ENCODE measurements at places on chromosomes 1 and 21. TPM values are rescaled to one million over a fixed set of nuclear protein-coding genes. Genes with fewer than 3 reads are reported as not detected.
A peak's percentile ranks its signal among the peaks of the same experiment; 100 is the strongest.

S100A4 gene
- total RNA-seq, result 5.5 TPM

ZFP69B gene
- total RNA-seq, result 9.5 TPM

OR2M7 gene
- not detected for total RNA-seq

DNALI1 gene
- total RNA-seq, result 2.2 TPM

COL11A1 gene
- total RNA-seq, result 0.07 TPM

CFAP141 gene
- total RNA-seq, result not detected

- no peaks in the 10 kb centered on the region for H3K4me1 ChIP-seq
- H3K4me3 ChIP-seq, result no peak overlapping the region
- H3K36me3 ChIP-seq, result no peaks in the 10 kb centered on the region
- H3K27me3 ChIP-seq, result no peaks in the 10 kb centered on the region
- H3K27ac ChIP-seq, result no peak overlapping the region
- no peak for DNase-seq
Observed at GRCh38 chr1:198101716-198102453, 54.9 kb upstream of the NEK7 start.

DNA sequence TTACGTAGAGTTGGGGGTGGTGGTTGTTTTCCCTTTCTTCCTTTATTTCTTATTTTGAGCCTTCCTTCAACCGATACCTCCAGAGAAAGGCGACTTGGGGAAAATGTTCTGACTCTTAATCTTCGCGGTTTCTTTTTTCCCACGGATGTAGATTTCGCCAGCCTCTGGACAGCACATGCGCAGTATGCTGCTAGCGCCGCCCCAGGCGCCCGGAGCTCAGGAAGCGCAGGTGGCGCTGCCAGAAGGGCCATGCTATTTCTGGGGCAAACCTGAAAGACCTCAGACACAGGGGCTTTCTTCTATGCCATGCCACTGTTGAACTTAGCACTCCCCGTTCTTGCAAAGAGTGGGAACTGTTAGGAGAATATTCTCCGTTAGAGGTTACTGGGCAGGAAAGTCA is 392.1 kb downstream of the KIF26B start:
- no peak overlapping the region for H3K4me3 ChIP-seq
- H3K27me3 ChIP-seq, result peaks cover 68% of the 10 kb centered on the region
- H3K36me3 ChIP-seq, result no peaks in the 10 kb centered on the region
- DNase-seq, result peak; percentile 16

DNA sequence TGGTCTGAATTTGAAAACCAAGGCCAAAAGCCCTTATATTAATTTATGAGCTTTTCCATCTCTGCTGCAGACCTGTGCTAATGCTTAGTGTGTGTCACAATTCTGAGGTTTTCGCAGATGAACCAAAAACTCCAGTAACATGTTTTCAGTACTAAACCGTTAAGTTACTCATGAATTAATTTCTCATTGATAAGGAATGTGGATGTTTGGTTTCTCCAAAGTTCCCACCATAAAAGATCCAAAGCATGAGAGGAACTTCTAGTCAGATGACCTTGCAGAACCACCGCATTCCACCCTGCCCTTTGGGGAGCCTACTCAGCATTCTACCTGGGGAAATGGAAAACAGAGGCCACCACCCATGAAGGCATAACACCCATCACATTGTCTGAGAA is 7.5 kb upstream of the LEPR start:
- peak overlapping the region; percentile 85 for H3K27ac ChIP-seq
- H3K4me3 ChIP-seq, result no peak overlapping the region
- H3K27me3 ChIP-seq, result no peaks in the 10 kb centered on the region
- peaks cover 13% of the 10 kb centered on the region for H3K4me1 ChIP-seq

DNA sequence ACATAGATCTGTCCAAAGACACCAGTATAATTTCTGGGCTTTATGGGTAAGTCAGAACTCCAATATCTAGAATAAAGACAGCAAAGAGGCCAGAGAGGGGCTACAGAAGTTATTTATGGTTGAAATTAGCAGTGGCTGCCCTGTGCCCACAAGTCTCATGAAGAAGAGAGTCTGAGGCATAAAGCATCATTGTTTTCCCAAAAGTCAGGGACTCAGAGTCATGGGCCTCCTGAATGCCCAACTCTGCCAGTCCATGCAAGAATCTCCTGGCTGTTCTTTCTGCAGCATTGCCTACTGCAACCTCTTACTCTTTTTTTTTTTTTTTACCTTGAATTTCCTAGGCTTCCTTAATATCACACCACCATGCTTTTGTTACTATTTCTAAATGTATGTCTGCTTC is 49.6 kb downstream of the PLPP3 start:
- H3K36me3 ChIP-seq, result no peaks in the 10 kb centered on the region
- no peak overlapping the region for H3K27ac ChIP-seq
- no peak for DNase-seq
- H3K4me3 ChIP-seq, result no peak overlapping the region

DNA sequence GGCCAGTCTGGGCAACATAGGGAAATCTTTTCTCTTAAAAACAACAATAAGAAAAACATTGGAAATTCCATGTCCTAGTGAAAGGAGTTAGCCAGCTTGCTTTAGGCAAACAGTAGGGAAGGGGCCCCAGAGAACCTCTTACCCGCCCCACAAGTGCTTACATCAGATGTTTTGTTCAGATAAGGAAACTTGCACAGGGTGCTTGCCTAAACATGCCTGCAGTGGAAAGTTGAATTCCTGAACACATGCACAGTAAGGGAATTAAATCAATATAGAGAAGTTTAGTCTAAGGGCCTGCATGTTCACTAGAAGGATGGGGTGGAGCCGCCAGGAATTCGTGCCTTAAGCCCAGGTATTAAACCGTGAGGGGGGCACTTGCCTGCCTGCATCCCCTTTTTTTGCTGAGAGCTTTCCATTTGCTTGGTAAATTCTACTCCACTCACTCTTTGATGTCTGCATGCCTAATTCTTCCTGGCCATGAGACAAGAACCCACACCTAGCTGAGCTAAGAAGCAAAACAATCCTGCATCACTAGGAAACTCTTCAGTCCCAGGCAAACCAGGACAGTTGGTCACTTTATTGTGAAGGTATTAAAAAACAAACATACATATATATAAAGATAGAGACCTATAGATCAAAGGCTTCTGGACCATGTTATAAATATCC is 499.0 kb downstream of the SIPA1L2 start:
- no peak for DNase-seq
- no peaks in the 10 kb centered on the region for H3K4me1 ChIP-seq
- no peaks in the 10 kb centered on the region for H3K27me3 ChIP-seq
- no peak overlapping the region for H3K27ac ChIP-seq
- H3K36me3 ChIP-seq, result no peaks in the 10 kb centered on the region

GRCh38 chr21:42515708-42516502 is 2.3 kb downstream of the SLC37A1 start:
- no peak overlapping the region for H3K4me3 ChIP-seq
- H3K27me3 ChIP-seq, result peaks cover 64% of the 10 kb centered on the region
- no peaks in the 10 kb centered on the region for H3K36me3 ChIP-seq
- H3K4me1 ChIP-seq, result no peaks in the 10 kb centered on the region

DNA sequence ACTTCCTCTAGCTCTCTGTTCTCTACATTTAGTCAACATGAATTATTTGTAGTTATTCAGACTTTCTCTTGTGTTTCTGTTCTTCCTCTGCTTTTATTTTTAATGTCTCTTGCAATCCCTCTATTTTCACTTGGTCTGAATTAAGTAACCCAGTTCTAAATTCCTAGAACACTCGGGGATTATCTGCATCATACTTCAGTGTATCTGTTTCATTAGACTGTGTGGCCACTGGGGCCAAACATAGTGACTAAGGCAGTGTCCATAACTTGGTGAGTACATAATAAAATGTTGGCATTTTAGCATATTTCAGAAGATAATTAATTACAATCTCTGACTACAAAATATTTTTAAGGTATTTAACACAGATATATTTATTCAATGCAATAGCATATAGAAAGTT is 1087.2 kb upstream of the B3GALT2 start:
- H3K36me3 ChIP-seq, result no peaks in the 10 kb centered on the region
- H3K27ac ChIP-seq, result no peak overlapping the region
- H3K4me1 ChIP-seq, result no peaks in the 10 kb centered on the region
- no peak overlapping the region for H3K4me3 ChIP-seq
- H3K27me3 ChIP-seq, result no peaks in the 10 kb centered on the region

DNA sequence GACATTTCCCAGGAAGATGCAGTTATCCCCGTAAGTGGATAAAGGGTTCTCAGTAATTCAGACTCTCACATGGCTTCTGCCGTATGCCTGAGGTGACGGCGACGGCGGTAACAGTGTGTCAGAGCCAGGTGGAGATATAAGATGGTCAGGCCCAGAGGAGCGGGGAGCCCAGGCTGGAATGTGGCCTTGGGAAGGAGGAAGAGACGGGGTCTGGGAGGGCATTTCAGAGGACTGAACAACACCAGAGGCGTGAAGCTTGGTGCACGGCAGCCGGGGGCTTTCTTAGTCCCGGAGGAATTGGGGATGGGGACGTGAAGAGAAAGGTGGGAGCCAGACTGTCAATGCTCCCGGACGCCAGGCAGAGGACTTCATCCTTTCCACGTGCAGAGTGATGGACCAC is 1.0 kb downstream of the RER1 start:
- DNase-seq, result no peak
- H3K4me1 ChIP-seq, result peaks cover 49% of the 10 kb centered on the region

GRCh38 chr1:235213752-235214151 is 52.7 kb upstream of the RBM34 start:
- peaks cover 53% of the 10 kb centered on the region for H3K36me3 ChIP-seq
- no peaks in the 10 kb centered on the region for H3K4me1 ChIP-seq
- H3K4me3 ChIP-seq, result no peak overlapping the region
- DNase-seq, result no peak

DNA sequence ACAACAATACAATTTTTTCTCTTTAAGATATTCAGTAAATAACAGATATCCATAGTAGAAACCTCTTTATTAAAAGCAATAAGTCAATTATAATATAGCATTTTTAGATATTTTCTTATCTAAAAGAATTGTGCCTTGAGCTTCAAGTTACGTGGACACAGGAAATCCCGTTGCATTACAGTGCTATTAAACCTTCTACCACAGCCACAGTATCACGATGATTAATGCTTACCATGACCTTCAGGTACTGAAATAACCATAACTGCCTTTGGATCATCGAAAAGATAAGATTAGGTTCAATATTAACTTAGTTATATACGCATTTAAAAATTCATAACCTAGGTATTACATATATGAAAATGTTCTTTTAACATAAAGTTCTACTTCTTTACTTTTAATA is 17.9 kb downstream of the B3GALNT2 start:
- H3K36me3 ChIP-seq, result peaks cover 70% of the 10 kb centered on the region
- no peaks in the 10 kb centered on the region for H3K4me1 ChIP-seq
- no peak overlapping the region for H3K4me3 ChIP-seq
- H3K27ac ChIP-seq, result no peak overlapping the region
- DNase-seq, result no peak

DNA sequence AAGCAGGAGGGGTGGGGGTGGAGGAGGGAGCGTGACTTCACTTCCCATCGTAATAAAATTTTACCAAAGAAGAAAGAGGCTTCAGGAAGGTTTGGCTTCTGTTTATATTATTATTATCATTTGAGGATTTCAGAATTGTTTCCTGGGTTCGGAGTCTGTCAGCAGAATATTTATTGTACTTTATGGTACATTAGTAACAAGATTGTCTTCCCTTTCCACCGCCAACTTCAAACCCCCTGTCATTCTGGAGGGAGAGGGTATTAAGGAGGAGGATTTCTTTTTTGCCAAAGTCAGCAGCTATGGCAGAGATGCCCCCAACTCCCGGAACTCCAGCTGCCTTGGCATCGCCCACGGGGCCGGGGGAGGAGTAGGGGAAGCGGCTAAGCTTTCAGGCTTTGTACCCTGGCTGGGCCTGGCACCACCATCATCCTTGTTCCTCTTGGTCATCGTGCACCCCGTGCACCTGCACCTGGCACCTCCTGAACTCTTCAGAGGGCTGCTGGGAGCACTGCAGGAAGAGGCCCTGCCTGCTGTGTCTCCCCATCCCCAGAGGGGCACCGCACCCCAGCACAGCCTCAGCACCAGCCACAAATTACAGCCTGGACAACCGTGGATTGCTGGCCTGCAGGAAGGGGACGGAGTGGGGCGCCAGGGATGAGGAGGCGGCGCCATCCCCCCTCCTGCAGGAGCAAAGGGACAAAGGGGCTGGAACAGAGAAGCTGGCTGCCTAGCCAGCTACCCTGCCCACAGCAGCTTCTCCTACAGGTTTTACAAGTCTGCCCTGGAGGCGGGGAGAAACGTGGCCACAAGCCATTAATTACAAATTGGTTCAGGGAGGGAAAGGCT is 24.0 kb upstream of the PAX7 start:
- H3K4me3 ChIP-seq, result no peak overlapping the region
- no peaks in the 10 kb centered on the region for H3K4me1 ChIP-seq
- H3K27me3 ChIP-seq, result peaks cover 53% of the 10 kb centered on the region
- H3K36me3 ChIP-seq, result no peaks in the 10 kb centered on the region

GRCh38 chr1:8457760-8458381 is 140.0 kb downstream of the SLC45A1 start:
- DNase-seq, result no peak
- no peak overlapping the region for H3K27ac ChIP-seq
- no peaks in the 10 kb centered on the region for H3K27me3 ChIP-seq
- peaks cover 5% of the 10 kb centered on the region for H3K36me3 ChIP-seq
- H3K4me3 ChIP-seq, result no peak overlapping the region

- H3K4me1 ChIP-seq, result no peaks in the 10 kb centered on the region
- DNase-seq, result no peak
- no peak overlapping the region for H3K4me3 ChIP-seq
- no peaks in the 10 kb centered on the region for H3K27me3 ChIP-seq
- no peak overlapping the region for H3K27ac ChIP-seq
Observed at GRCh38 chr1:157955857-157956256, 37.6 kb upstream of the KIRREL1 start.

GRCh38 chr1:201190624-201191051 is at the start of gene IGFN1:
TSS of gene IGFN1 (plus strand) at chr1:201190824. CDS start at chr1:201193294, 2,470 bp downstream.
- no peaks in the 10 kb centered on the region for H3K36me3 ChIP-seq
- H3K27me3 ChIP-seq, result peaks cover 37% of the 10 kb centered on the region
- no peak for DNase-seq
